ENCODE measurements at places on chromosomes 7 and 10. TPM values are rescaled to one million over a fixed set of nuclear protein-coding genes. Genes with fewer than 3 reads are reported as not detected.

The DENND2A gene
- 8.9 TPM for total RNA-seq

DNA sequence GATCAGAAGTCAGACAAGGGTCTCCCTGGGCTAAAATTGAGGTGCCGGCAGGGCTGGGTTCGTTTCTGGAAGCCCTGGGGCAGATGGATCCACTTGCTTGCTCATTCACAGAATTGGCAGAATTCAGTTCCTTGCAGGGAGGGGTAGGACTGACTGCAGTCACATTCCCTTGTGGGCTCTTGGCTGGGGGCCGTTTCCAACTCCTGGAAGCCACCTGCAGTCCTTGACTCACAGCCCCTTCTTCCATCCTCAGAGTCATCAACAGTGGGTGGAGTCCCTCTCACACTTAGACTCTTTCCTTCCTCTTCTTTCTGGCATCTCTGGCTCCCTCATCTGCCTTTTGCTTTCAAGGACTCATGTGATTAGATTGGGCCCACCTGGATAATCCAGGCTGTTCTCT, 54.6 kb upstream of the NANOS1 start:
- DNase-seq, result no peak

The TET1 gene
- total RNA-seq, result 21.0 TPM

DNA sequence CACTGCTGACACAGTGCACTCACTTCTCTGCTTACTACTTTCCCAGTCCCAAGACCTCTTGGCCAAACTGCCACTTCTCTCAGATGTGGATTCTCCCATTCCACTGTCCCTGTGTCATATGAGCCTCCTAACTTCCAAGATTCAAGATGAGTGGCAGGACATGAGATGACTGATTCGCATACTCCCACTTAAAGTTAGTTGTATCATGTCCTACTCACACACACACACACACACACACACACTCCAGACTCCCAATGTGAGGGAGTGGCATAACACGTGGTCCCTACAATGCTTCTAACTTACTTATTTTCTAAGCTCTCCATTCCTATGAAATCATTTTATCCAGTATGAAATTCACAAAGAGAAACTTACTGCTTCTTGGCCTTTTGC, 67.0 kb upstream of the CAV2 start:
- no peak for DNase-seq

- no peak for DNase-seq
Measured at GRCh38 chr7:95205665-95206225, 118.6 kb downstream of the PON1 start.
